ENCODE measurements at places on chromosomes 13 and 19.

- no peak for DNase-seq
Measured at GRCh38 chr19:45307361-45307760, 15.3 kb downstream of the CKM start.

GRCh38 chr19:29809795-29810503, 1.8 kb upstream of the CCNE1 start:
- DNase-seq: no peak

DNA sequence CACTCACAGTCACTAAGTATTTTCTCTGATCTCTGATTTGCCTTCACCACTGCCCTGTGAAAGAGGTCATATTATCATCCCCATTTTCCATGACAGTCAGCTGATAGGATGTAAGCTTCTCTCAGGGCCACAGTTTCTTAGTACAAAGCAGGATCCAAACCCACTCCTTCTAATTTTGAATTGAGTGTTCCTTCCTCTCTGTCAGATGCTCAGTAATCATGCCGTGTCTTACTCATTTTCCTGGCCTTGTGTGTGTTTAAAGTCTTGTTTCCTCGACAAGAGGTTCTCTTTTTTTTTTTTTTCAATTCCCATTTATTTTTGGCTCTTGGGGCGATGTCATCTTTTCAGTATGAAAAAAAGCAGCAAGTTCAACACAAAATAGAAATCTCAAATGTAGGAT, 72.3 kb downstream of the NAA16 start:
- no peak for DNase-seq

- DNase-seq: peak; percentile 37
Measured at GRCh38 chr19:5340637-5341447, at the start of gene PTPRS. Gene PTPRS (minus strand): TSS chr19:5340812. CDS start chr19:5286140, 54,672 bp downstream.

GRCh38 chr13:35388441-35389355, 87.8 kb downstream of the MAB21L1 start:
- no peak for DNase-seq

- DNase-seq: no peak
Measured at GRCh38 chr13:55199134-55199533, 1941.6 kb upstream of the PRR20A start.

DNA sequence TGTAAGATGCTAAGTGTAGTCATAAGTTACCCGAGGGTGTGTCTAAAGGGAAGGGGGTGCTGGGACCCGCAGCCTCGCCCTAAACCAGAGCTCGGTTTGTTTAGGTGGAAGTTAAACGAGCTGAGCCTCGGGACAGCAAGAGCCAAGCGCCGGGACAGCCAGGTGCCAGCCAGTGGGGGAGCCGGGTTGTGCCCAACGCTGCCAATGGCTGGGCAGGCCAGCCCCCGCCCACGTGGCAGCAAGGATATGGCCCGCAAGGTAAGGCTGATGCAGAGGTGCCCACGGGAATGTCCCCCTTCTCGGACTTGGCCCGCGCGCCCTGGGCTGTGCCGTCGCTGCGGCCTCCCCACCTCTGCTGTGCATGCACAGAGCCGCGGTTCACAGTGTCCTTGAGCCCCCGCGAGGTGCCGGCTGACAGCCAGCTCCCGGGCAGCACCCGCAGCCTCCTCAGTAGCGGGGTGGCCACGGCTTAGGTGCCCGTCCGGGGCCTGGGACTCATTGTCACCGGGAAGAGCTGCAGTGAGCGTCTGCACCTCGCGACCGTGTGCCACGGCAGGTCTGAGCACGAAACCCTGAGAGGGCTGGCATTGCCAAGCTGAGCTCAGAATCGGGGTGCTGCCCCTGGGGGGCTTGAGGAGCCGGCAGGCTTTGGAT, 9.3 kb upstream of the RPS15 start:
- no peak for DNase-seq

DNA sequence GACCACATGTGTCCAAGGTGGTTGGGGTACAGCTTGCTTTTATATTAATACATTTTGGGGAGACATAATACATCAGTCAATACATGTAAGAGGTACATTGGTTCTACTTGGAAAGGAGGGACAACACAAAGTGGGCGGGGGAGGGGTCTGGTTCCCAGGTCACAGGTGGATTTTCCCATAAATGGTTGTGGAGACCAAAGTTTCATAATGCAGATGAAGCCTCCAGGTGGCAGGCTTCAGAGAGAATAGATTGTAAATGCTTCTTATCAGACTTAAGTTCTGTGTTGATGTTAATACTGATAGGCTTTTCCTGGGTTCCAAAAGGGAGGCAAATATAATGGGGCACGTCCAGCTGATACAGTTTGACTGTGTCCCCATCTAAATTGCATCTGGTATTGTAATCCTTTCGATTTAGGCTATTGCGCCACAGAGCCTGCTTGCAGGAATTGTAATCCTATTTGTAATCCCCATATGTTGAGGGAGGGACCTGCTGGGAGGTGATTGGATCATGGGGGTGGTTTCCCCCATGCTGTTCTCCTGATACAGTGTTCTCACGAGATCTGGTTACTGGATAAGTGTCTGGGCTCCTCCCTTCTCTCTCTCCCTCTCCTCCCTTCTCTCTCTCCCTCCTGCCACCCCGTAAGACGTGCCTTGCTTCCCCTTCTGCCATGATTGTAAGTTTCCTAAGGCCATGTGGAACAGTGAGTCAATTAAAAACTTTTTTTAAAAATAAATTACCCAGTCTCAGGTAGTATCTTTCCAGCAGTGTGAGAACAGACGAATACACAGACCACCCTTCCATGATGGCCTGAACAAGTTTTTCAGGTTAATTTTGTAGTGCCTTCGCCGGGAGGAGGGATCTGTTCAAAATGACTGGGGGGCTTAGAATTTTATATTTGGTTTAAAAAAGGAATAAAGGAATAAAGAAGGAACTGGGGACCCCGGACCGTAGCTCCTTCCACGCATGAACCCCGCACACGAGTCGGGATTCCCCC, 44.9 kb downstream of the ZNF823 start:
- no peak for DNase-seq

DNA sequence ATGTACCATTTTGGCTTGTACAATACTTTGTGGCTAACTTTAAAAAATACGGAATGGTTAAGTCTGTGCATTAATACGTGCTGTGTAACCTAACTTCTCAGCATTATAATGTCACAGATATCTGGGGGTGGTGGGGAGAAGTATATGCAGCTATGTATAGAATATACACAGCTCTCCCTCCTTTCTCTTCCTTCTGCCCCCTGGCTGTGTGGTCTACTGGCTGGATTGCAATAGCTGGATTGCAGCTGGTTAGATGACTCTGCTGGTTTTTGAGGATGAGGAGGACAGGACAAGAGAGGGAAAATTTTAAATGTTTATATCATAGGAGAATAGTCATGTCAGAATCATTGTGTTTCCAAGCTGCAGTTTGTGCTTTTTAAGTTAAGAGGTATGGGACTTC, 9.7 kb downstream of the RNASEH2B start:
- DNase-seq: no peak

GRCh38 chr13:111469916-111470506, 149.6 kb downstream of the TEX29 start:
- no peak for DNase-seq

- DNase-seq: no peak
Measured at GRCh38 chr19:35764432-35765315, 6.7 kb downstream of the PROSER3 start.

DNA sequence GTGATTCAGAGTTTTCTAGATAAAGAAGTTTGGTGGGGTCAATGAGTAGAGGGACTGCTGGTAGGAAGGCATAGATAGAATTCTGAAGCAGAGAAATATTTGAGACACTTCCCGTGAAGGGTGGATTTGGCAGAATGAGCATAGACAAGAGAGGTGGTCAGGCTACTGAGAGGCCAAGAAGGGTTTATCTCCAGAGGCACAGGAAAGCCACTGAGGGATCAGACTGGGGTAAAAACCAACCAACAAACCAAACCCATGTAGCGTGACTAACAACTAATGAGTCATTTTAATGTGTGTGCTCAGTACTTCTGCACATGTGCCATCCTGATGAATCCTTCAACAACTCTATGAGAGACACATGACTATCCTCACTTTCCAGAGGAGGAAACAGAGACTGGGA, 60.0 kb upstream of the SERP2 start:
- DNase-seq: no peak

DNA sequence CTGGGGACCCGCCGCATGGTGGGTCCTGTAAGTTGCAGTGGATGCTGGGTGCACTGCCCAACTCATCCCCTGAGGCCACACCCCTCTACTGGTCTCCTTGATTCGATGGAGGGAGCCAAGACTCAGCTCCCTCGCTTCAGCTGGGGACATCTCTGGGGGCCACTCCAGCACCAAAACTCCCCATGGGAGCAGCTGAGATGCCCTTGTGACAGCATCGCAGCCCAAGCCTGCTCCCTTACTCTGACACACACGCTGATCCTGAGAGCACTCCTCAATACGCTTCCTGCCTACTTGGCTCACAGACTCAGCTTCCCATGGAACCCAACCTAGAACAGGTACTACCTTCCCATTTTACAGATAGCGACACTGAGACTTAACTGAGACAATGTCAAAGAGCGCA, 56.2 kb downstream of the PEPD start:
- no peak for DNase-seq

GRCh38 chr13:65168026-65168425, 2062.1 kb downstream of the PCDH9 start:
- no peak for DNase-seq

DNA sequence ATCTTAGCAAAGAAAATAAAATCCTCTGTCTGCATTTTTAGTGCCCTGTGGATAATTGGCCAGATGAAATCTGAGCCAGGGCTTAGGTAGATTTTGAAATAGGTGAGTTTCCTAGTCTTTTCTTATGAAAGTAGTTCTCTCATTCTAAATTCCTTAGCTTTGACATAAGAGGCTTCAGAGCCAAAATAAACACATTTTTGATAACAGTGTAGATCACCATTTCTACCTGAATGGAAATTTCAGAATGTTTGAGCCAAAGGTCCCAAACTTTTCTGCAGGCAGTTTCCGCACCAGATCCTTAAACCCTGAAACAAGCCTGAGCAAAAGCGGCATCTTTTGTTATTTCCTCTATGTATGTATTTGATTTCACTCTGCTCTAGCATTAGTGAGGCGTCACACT, 551.2 kb downstream of the EFNB2 start:
- DNase-seq: no peak

GRCh38 chr19:19461306-19461670, 54.1 kb downstream of the TSSK6 start:
- DNase-seq: no peak

- no peak for DNase-seq
Measured at GRCh38 chr13:58782736-58783135, 1151.2 kb downstream of the PCDH17 start.

DNA sequence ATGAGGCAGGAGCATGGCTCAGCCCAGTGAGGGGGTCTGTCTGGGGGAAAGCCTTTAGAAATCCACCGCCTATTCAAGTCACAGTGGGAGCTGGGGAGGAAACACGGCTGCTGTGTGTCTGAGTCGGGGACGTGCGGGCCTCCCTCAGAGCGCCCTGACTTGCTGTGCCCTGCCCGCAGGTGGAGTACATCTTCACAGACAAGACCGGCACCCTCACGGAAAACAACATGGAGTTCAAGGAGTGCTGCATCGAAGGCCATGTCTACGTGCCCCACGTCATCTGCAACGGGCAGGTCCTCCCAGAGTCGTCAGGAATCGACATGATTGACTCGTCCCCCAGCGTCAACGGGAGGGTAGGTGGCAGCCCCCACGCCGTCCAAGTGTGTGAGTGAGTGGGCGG, 137.8 kb upstream of the MCF2L start:
- no peak for DNase-seq

- DNase-seq: no peak
Measured at GRCh38 chr13:79829880-79830279, 348.9 kb downstream of the NDFIP2 start.

DNA sequence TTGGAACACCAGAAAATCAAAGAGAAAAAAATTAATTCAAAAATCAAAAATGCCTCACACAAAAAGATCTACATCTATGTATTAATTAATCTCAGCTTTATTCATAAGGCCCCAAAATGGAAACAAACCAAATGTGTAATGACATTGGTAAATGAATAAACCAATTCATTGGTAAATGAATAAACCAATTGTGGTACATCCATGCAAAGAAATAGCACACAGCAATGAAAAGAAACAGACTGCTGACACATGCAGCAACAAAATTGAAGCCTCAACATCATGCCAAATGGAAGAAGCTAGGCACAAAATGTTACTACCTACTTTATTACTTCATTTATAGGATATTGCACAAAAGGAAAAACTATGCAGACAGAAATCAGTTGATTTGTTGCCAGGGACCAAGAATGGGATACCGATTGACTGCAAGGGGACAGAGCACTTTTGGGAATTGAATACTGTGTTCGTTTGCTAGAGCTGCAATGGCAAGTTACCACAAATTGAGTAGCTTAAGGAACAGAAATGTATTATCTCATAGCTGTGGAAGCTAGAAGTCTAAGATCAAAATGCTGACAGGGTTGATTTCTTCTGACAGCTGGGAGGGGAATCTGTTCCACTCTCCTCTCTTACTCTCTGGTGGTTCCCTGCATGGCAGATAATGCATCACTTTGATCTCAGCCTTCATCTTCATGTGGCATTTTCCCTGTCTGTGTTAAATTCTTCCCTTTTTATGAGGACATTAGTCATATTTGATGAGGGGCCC, 252.8 kb downstream of the RFC3 start:
- DNase-seq: no peak
